AG10803 (cell line): ENCODE measurements at places on chromosomes 7 and 10.

GRCh38 chr7:158473221-158473620 lies 114.4 kb downstream of the PTPRN2 start:
- DNase-seq: no peak

- no peak for DNase-seq
Measured at GRCh38 chr10:90866050-90866598, 5.7 kb upstream of the RPP30 start.

DNA sequence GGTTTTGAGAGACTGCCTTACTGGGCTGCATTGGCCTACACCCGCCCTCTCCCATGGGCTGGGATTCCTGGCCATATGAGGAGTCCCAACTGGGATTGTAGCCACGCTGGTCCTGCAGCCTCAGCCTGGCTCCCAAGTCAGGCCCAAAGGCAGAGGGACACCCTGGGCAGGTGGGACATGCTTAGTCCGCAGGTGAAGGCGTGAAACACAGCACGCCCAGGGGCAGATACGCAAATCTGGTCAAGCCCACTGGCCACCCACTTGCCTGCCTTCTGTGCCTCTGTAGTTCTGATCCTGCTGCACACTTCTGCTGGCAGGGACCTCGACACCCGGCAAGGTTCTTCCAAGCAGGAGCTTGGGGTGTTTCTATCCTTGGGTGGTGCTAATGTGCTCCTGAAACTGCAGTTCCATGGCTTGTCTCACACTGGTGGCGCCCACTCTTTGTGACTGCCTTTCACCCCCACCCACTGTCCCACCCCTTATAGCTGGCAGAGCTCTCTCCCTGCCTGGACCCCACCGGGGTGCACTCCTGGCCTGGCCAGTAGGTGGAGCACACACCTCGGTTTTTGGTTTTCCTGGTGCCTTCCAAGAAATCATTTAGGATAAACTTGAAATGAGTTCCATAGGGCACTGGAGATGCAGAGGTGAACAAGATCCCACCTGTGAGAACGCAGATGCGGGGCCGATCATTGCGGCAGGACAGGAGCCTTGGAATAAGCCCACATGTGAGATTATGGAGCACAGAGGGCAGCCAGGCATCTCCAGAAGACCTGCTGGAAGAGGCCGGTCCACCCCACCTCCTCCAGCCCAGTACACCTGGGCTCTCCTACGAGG lies 47.9 kb downstream of the MKI67 start:
- peak; percentile 42 for DNase-seq

GRCh38 chr10:24306507-24306875 lies 97.6 kb downstream of the KIAA1217 start:
- no peak for DNase-seq

- no peak for DNase-seq
Measured at GRCh38 chr7:25813381-25813780, 338.6 kb upstream of the NFE2L3 start.

GRCh38 chr10:127024685-127025435 lies 119.6 kb downstream of the DOCK1 start:
- peak; percentile 87 for DNase-seq

GRCh38 chr10:44458671-44459413 lies 73.9 kb upstream of the CXCL12 start:
- no peak for DNase-seq

GRCh38 chr7:115356139-115356746 lies 434.3 kb downstream of the MDFIC start:
- DNase-seq: no peak

DNA sequence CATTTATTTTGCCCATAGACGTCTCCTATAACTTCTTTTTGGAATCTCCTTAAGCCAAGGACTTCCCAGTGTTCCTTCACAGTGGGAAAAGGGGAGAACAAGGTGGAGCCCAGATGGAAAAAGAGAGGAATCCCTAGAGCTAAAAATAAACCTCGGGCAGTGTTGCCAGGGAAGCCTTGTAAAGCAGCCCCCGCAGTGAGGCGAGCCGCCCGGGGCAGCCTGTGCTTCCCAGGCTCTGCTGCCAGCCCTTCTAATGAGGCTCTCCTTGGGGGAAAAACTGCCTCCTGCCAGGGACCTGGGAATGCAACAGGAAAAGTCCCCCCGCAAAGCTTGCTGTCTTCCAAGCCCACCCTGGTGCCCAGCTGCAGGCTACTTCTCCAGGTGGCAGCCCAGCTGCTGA lies 71.7 kb downstream of the SH3PXD2A start:
- DNase-seq: no peak

DNA sequence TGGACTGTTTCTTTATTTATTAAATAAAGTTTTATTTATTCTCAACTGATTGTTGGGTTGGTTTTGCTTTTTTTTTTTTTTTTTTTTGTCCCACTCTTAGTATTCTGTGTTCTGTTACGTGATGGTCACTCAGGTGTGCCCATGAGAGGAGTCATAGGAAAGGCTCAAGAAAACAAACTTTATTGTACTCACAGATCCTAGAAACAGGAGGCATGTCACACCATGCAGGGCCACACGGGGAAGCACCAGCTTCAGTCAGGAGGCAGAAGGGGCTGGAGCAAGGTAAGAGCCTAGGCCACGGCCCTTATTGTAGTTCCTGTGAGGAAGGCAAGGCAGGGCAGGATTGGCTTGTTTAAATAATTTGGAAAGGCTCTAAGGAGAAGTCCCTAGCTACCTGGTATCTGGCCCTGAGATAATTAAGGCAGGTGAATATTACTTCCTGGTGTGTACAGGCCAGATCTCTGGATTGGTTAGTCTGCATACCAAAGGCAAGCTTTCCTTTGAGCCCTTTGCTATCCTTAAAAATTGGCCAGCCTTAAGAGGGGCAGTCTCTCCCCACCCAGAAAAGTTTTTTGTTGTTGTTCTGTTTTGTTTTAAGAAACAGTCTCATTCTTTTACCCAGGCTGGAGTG lies 8.3 kb downstream of the ATOH7 start:
- no peak for DNase-seq

- no peak for DNase-seq
Measured at GRCh38 chr10:4129866-4130477, 345.0 kb upstream of the KLF6 start.
